Stimulated activated CD4-positive, alpha-beta T cell treated with anti-CD3 and anti-CD28 coated beads, TNF-alpha, amount 100 ng/mL, for 4 hours (primary cell): ENCODE measurements at places on chromosomes 12 and 14.

DNA sequence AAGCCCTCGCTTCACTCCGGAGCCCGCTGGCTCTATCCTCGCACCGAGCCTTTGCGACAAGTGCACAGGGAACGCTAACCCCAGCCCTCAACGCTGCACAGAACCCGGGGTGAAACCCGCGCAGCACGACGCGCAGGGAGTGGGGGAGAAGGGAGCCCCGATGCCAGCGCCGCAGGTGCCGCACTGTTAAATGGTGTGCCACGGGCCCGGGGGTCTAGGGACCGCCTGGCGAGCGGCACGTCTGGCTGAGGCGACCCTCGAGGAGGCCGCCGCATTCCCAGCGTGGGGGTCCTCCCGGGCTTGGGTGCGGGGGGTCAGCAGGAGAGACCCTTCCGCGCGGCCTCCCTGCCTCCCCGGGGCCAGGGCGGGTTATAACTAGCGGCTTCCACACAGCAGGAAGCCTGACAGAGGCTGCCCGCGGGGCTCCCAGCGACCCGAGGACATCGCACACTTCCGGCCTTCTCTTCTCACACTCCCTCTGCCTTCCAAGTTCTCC is 23.8 kb upstream of the LRTM2 start:
- DNase-seq, result no peak

- no peak for DNase-seq
Observed at GRCh38 chr14:61226015-61226654, 55.0 kb downstream of the TMEM30B start.

GRCh38 chr14:91293281-91293680 is 48.8 kb upstream of the GPR68 start:
- DNase-seq, result no peak

DNA sequence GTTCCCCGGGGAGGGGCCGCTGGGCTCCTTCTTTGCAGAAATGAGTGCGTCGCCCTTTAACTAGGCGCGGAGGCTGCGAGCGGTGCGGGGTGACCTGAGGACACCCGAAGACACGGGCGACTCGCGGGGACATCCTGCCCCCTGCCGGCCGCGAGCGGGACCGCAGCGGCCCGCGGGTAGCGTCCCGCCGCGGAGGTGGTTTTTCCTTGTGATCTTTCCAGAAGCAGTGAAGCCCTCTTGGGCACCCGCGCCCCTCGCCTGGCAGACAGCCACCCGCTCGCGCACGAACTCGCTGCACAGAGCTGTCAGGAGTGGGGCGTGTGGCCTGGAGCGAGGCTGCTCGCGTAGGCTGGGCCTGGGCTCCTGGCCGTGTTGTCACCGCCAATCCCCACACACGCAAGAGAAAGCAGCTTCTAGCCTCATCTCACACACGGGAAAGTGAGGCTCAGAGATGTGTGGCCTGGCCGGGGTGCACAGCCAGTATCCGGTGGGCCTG is 67.2 kb downstream of the DIO3 start:
- peak; percentile 53 for DNase-seq

GRCh38 chr14:50697659-50698290 is 29.7 kb upstream of the SAV1 start:
- no peak for DNase-seq

GRCh38 chr14:50501642-50502041 is 30.7 kb downstream of the MAP4K5 start:
- no peak for DNase-seq

DNA sequence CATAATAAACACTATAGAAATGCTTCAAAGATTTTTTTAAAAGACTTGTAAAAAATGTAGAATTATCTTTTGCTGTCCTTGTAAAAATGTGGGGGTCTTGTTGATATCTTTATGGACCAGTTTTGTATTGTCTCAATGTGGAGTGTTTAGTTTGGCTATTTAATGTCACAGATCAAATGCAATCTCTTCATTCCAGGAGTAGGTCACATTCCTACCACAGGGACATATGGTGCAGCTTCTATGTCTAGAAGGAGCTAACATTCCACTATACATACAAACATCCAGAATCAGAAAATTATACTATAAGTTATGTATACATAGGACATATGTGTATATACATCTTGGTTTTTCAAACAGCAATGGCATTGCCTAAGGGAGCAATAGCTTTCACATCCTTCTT is 345.7 kb downstream of the BMP4 start:
- DNase-seq, result no peak

DNA sequence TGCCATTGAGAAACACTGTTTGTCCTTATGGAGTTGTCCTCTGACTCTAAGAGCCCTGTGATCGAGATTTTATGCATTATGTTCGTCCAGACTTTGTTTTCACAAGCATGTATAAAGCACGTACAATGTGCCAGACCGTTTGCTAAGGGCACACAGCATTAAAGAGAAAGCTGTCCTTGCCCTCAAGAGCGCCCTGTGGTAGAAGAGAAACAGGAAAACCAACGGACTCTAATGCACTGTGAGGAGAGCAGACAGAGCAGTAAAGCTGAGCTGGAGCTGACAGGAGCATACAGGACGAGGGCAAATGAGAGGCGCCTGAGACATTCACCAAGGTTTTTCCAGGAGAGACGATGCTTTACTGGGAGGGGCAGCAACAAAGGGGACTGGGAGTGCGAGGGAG is 66.2 kb upstream of the OVCH1 start:
- no peak for DNase-seq

- no peak for DNase-seq
Observed at GRCh38 chr12:80086025-80086424, 13.3 kb upstream of the OTOGL start.

DNA sequence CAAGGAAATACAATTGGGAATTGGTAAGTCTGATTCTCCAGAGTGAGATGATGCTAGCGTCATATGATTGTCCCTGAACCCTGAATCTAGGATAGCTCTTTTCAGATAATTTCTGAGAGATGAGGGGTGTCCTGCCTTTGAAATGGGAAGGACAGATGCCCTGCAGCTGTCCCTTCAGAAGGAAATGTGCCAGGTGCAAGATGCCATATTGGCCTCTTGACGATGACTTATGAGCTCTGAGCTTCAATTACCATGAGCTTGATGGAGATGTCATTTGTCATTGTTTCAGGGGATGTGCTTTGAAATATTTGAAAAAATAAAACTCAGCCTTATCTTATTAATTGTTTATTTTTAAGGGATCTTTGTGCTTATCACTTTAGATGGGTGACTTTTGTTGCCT is 185.1 kb downstream of the DACT1 start:
- DNase-seq, result no peak

DNA sequence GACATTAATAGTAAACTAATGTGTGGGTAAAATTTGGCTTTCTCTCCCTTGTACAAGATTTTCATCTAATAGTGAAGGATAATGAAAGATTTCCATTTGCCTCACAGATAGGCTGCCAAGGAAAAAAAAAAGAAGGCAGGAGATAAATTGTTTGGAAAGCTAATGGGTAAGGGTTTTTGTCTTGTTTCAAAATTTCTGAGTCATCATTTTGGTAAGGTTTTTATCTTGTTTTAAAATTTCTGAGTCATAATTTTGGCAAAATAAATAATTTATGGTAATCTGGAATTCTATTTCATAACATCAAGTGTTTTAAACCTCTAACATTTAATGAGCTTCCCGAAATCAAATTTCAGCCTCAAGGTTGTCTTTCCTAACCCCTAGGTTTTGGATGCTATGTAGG is 1035.7 kb upstream of the FBXO33 start:
- no peak for DNase-seq

GRCh38 chr12:104578453-104578852 is 121.7 kb downstream of the CHST11 start:
- no peak for DNase-seq

DNA sequence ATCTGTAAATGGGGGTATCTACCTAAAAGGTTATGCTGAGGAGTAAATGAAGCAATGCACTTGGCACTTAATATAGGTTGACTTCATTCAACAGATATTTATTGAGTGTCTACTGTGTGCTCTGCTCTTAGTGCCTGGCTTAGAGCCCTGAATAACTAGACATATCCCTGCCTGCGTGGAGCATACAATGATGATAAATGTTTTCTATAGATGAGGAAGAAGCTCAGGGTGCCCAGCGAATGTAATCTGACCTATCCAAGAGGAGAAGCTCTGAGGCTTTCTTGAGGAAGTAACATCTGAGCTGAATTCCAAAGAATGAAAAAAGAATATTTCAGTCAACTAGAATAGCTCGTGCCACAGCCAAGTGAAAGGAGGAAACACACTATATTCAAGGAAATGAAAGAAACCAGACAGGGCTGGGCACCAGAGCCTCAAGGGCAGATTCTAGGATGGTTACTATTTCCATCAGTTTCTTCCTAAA is 17.9 kb upstream of the HIGD1C start:
- no peak for DNase-seq

GRCh38 chr14:23708343-23708742 is 72.2 kb downstream of the DHRS2 start:
- no peak for DNase-seq

DNA sequence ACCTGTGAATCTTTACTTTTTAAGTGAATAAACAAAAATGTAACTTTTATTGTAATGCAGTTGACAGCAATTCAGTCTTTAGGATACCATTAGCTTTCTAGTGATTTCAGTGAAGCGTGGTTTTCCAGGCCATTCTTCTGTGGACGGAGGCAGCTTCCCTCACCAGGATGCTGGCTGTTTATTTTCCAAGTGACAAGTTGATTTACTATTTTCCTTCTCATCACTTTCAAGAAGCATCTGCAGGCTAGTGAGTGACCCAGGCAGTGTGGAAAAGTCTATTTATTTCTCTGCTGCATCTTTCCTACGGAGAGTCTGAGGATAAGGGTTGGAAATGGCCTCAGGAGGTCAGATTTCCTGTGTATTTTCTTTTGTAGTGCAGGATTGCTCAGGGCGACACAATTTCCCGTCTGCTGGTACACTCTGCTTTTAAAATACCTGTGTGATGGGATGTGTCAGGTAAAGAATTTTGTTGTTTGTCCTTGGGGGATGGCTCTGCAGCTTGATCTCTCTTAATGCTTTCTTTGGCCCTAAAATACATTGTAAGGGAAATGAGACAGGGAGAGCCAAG is 467.8 kb downstream of the NRXN3 start:
- DNase-seq, result no peak

DNA sequence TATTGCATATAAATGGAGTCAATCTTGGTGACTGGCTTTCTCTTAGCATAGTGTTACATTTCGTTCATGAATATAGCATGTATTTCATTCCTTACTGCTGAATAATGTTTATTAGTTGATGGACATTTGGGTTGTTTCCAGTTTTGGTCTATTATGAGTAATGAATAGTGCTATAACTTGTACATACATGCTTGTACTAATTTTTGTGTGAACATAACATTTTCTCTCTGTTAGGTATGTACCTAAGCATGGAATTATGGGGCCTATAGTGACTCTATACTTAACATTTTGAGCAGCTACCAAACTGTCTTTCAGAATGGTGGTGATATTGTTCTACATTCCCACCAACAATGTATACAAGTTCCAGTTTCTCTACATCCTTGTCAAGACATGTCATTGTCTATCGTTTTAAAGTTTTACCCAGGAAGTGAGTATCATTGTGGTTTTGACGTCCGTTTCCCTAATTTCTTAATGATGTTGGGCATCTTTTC is 23.1 kb downstream of the ATP2A2 start:
- DNase-seq, result no peak

- no peak for DNase-seq
Observed at GRCh38 chr12:15708396-15709076, 80.7 kb downstream of the EPS8 start.

GRCh38 chr12:76032043-76032981 is 736 bp upstream of the PHLDA1 start:
- no peak for DNase-seq

DNA sequence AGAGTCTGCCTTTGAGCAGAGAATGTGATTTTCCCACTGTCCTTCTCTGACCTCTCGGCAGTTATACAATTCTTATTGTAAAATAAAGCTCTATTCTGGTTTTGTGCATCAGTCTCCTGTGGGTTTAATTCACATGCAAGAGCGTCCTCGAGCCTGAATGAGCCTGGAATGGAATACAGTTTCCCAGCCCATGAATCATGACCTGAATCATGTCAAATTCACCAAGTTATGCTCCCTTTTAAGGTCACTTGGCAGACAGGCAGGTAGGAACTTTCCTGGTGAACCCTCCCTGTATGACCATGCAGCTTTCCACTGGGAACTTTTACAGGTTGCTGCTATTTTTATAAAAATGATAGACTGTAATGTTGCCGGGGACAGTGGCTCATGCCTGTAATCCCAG is 41.7 kb downstream of the BICD1 start:
- no peak for DNase-seq

- DNase-seq, result no peak
Observed at GRCh38 chr12:45353944-45354343, 138.0 kb downstream of the ANO6 start.

GRCh38 chr14:89139404-89140247 is 277.4 kb downstream of the FOXN3 start:
- DNase-seq, result no peak

GRCh38 chr14:72715850-72716228 is 178.1 kb downstream of the DPF3 start:
- no peak for DNase-seq

DNA sequence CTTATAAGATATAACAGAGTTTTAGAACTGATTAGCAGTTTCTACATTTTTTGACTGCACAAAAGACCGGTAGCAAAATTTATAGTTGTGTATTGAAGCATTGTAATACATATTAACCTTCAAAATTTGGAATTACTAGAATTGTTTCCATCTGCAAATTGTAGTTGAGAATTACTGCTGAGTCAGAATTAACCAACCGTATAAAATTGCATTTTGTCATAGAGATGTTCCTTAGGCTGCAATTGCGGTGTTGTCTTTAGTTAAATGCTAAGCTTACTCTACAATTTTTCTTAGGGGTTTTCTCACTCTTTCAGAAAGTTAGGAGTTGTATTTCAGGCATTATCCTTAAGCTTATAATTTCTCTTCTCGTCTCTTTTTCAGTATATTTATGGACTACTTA is 132.2 kb downstream of the PLEKHA5 start:
- no peak for DNase-seq

DNA sequence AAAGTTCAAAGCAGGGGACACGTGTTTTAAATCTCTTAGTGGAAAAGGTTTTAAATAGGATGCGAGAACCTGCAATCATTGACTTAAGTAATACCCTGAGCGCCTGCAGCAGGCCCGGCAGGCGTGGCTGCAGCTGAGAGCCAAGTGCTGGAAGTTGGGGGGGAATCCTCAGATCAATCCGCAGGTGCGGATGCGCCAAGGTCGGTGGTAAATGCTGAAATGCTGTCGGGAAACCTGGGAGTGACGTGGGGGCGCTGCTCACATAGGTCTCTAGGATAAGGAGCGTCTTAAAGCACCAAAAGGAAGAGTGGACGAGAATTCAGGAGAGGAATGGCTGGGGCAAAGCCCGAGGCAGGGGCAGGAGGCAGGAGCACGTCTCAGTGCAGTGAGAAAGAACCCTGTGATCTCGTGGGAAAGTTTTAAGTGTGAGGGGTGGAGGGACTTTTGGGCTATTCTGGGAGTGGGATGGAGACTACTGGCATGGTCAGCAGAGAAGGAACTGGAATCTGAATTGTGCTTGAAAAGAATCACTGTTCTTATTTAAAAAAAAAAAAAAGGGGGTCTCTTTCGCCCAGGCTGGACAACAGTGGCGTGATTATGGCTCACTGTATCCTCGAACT is 883 bp upstream of the CDCA4 start:
- peak; percentile 21 for DNase-seq
